ENCODE measurements at places on chromosomes 16 and 17.
A peak's percentile ranks its signal among the peaks of the same experiment; 100 is the strongest.

GRCh38 chr17:7574176-7574953, 5.1 kb upstream of the CD68 start:
- no peak for DNase-seq

DNA sequence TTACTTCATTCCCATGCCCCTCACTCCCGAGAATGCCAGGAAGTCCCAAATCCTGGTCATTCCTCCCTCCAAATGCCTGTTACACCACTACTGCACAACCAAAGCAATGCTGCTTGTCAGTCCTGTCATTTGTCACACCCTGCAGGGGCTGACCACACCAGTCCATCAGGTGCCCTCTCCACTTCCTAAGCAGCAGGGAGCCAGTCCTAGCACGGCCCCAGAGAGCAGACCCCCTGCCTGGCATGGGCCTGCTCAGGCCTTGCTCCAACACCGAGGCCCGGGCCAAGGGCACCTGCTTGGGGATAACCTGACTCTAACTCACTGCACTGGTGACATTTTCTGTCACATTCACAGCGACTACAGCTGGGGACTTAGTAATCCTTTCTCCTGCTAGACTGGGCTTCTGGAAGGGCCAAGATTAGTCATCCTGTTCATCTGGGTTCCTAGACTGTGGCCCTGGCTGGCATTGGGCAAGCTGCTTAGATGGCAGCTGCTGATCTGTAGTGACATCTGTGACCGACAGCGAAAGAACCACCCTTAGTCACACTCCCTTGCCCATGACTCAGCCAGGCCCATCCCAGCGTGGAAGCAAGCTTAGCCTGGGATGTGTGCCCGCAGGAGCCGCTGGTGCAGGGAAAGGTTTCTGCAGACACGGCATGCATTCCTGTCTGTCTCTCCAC, 5.4 kb downstream of the ALYREF start:
- DNase-seq, result no peak

DNA sequence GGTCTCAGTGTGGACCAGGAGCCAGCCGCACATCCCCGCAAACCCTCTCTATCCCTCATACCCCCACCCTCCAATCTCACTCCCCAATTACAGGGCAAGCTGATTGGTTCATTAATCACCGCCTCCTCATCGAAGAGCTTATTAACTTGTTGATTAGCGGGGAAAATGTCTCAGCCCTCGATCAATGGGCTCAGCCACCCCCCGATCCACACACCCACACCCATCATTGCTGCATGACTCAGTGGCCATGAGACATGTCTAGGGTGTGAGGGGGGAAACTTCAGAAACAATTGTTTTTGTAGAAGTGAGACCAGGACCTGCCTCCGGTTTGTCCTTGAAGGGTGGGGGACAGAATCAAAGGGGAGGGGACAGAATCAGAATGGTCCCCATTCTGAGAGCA, 2.5 kb upstream of the PYY start:
- no peak for DNase-seq

GRCh38 chr17:62827746-62828485, 19.8 kb upstream of the MARCHF10 start:
- peak; percentile 86 for DNase-seq

GRCh38 chr17:16287563-16288027, 65.7 kb downstream of the CENPV start:
- DNase-seq, result peak; percentile 89

- no peak for DNase-seq
Measured at GRCh38 chr17:65365169-65365568, 196.3 kb downstream of the AXIN2 start.

DNA sequence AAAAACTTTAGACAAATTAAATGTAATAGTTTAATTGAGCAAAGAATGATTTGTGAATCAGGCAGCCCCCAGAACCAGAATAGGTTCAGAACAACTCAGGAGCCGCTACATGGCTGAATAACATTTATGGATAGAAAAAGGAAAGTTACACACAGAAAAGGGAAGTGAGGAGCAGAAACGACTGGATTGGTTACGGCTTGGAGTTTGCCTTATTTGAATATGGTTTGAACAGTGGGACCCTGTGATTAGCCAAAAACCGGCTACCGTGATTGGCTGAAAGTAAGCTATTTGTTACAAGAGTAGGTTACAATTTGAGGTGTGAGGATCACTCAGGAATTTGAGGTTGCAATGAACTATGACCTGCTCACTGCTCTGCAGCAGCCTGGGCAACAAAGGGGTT, 1139.8 kb downstream of the CDH11 start:
- no peak for DNase-seq

All from inflammatory macrophage treated with lipopolysaccharide for 1 hour (primary cell).